ENCODE measurements at places on chromosomes 3 and 15.

GRCh38 chr3:190366133-190366532 lies 21.8 kb upstream of the CLDN16 start:
- no peak for DNase-seq

GRCh38 chr3:106826791-106827311 lies 550.4 kb upstream of the CCDC54 start:
- no peak for DNase-seq

- no peak for DNase-seq
Measured at GRCh38 chr15:48596415-48596814, 49.1 kb downstream of the FBN1 start.

DNA sequence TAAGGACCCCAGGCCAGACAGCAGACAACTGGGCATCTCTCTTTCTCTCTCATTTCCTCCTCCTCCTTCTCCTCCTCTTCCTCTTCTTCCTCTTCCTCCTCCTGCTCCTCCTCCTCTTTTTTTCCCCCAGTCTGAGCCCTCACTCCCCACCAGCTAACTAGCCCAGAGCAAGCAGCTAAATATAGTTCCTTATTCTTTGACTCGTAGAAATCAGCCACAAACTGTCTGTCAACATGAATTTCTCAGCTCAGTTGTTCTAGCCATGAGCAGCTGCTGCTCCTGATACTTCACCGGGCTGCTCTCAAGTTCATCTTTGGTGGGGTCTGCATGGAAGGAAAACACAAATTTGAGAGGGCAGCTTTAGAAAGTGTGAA lies 19.2 kb upstream of the LOXL1 start:
- DNase-seq: no peak

- DNase-seq: no peak
Measured at GRCh38 chr3:58661836-58662420, 4.6 kb downstream of the FAM3D start.

- DNase-seq: no peak
Measured at GRCh38 chr15:91021516-91022074, 799 bp downstream of the VPS33B start.

- DNase-seq: no peak
Measured at GRCh38 chr3:69426967-69427304, 41.0 kb upstream of the FRMD4B start.

- peak; percentile 91 for DNase-seq
Measured at GRCh38 chr3:31105438-31106077, 211.1 kb upstream of the GADL1 start.

Data from epithelial cell of prostate (primary cell).